ENCODE measurements at places on chromosomes 2 and 18.

DNA sequence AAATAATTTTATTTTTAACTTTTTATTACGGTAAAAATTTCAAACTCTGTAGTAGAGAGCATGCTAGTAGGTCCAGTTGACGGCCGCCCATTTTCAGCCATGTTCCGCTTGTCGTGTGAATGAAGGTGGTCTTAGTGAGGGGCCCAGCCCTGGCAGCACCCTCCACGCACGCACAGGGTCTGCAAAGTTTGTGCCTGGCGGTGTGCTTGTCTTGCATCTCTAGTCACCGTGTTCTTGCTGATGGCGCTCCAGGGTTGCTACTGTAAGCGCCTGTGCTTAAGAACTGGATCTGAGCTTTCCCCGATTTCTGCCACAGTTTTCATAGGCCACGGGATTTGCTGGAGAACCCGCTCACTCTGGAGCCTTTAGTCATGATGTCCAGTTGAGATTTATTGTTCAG is 28.9 kb downstream of the LDLRAD4 start:
- DNase-seq = peak; percentile 25

DNA sequence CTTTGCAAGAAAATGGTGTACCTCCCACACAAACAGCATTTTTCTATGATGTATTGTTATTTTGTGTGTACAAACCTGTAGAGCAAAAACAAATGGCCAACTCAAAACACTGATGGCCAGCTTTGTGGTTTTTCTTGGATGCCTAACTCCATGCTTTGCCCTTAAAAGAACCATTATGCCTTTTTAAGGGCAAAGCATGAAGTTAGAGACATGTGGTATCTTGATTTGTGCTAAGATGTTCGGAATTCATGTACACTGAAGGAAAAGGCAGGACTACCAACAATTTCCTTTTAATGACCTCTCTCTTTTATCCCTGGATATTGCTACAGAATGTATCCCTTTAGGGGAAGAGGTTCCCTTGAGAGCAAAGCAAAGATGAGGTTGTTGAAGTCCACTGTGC is 273.6 kb downstream of the SCG2 start:
- no peak for DNase-seq

- DNase-seq = peak; percentile 76
These were observed 12.4 kb downstream of the IL1F10 start for GRCh38 chr2:113080134-113080533.

DNA sequence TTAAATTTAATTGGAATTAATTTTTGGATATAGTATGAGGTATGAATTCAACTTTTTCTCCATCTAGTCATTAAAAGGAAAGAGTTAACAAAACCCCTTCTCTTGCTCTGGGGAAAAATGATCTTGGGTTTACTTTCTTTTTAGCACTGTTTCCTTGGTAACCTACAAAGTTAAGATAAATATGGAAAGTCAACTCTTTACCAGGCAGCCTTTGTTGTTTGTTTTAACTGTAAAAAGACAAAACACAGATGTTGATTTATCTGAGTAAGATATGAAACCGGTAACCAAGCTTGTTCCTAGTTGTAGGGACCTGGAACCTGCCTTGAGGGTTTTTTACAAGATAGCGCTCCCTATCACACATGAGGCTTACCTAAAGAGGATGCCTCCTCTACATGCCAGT is 10.1 kb upstream of the SANBR start:
- no peak for DNase-seq

DNA sequence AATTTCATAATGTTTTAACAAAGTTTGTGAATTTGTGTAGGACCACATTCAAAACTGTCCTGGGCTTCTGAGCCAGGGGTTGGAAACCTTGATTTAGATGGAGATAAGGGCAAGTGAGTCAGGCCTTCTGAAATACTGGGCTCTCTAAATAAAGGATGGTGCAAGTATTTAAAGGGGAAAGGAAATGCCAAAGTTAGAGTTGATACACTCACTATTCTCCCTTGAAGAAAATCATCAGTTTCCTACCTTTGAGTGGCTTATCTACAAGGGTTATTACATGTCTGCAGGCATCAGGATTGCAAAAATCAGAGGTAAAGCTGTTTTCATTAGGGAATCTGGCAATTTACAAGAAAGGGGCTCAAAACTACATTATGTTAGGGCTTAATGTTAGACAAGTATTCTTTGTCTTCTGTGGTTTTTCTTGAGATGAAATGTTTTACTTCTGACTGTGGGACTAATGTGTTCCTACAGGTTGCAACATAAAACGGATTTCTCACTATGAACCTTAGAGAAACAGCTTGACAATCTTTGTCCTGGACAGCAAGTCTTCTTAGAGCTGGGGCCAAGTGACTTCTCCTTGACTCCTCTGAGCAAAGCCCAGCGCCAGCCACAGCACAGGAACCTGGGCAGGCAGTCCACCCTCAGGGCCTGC is 31.1 kb downstream of the RNU4ATAC start:
- peak; percentile 68 for DNase-seq

- DNase-seq = no peak
These were observed 390.2 kb downstream of the PTPRM start for GRCh38 chr18:7957297-7957696.

DNA sequence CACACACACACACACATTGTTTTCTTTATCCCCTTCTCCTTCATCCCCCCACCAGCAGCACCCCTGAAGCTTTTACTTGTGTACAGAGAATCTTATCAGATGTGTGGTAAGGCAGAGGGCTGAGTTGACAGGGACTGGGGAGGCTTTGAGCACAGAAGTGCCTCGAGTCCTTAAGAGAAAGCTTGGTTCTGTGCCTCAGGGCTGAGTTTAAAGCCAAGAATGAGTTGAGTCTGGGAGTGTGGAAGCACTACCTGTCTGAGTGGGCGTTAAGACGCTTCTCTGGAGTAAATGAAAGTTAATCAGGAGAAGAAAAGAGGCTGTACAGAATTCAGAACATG is 2.7 kb downstream of the ID2 start:
- peak; percentile 82 for DNase-seq

- no peak for DNase-seq
These were observed 17.3 kb upstream of the EPC2 start for GRCh38 chr2:148627224-148627623.

- DNase-seq = peak; percentile 93
These were observed 145.7 kb upstream of the KLF7 start for GRCh38 chr2:207311316-207312005.

DNA sequence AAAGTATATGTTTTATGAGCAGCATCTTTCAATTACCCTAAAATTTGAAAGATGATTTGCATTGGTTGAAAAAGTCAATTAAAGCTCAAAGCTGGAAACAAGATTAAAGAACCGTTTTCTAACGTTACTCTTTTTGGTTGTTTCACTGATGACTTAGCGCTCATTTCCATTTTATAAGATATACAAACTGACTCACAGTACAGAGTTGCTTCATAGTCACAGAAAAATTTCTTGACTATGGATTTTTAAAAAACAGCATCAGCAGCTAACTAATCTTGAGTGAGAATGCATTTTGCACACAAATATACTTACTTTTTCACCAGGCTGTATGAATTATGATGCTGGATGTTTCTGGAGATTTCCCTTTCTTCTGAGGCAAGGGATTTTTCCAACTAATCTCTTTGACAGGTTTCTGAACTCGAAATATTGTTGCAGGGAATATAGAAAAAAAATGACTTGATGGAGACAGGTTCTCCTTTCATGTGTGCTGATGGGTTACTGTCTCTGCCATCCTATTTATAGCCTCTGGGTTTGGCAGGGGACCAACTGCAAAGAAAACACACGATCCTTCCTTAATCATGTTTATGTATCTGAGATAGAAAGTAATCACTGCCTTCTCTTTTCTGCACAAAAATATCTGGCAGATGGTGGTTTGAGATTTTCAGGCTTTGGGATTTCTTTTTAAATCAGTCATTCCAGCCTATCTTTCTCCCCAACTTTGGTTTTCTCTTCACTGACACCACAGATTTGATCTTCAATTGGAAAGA is 129.4 kb upstream of the DAPL1 start:
- DNase-seq = no peak

GRCh38 chr2:236309669-236310029 is 45.4 kb upstream of the ASB18 start:
- DNase-seq = peak; percentile 72

DNA sequence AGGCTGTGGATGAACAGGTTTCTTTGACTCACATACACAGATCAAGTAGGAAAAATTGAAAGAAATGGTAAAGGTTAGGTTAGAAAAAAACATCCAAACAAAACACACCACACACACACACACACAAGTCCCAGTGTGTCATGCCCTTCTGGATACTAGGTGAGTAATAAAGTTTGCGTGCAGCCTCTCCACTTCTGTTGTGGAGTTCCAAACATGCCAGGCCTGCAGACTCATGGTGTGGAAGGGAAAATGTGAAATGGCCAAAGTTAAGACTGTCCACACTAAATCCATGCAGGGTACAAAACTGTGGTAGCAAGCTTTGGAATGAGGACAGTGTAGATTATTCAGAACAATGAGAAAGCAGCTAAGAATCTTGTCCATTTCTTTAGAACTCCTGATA is 114.6 kb downstream of the IKZF2 start:
- no peak for DNase-seq

DNA sequence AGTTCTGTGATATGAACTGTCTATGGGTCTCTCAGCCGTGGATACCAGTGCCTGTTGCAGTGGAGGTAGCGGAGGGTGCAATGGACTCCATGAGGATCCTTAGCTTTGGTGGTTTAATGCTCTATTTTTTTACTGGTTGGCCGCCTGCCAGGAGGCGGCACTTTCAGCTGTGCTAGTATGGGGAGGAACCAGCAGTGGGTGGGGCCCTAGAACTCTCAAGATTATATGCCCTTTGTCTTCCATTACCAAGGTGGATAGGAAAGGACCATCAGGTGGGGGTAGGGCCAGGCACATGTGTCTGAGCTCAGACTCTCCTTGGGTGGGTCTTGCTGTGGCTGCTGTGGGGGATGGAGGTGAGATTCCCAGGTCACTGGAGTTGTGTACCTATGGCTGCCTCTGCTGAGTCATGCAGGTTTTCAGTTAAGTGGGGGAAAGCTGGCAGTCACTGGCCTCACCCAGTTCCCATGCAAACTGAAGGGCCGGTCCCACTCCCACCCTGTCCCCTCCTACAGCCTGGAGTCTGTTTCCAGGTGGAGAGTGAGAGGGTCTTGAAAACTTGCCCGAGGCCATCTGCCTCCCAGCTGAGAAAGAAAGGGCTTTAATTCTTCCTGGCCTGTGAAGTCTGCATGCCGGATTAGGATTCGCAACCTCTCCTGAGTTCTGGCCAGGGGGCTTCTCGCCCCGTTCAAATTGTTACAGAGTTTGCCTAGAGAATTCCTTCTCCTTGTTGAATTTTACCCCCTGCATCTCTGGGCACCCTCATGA is 14.5 kb downstream of the KCNS3 start:
- no peak for DNase-seq

DNA sequence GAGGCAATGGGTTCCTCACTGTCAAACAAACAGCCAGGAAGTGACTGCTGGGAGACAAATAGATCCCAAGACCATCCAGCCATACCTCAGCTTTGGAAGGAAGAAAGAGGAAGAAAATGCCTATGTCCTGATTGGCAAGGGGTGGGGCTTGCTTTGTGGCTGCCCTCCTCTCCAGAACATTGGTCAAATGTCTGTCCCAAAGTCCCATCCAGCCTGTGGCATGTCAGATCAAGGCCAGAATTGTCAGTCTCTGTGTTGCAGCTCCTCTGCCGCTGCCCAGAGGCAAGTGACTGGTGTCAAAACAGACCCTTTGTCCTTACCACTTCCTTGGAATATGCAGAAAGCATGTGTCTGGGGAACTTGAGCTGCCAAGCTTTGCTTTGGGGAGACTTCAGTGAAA is 63.0 kb upstream of the SMAD2 start:
- DNase-seq = peak; percentile 74

GRCh38 chr2:11145350-11145749 is 9.9 kb upstream of the SLC66A3 start:
- no peak for DNase-seq

GRCh38 chr2:204575463-204575862 is 30.2 kb downstream of the PARD3B start:
- no peak for DNase-seq

DNA sequence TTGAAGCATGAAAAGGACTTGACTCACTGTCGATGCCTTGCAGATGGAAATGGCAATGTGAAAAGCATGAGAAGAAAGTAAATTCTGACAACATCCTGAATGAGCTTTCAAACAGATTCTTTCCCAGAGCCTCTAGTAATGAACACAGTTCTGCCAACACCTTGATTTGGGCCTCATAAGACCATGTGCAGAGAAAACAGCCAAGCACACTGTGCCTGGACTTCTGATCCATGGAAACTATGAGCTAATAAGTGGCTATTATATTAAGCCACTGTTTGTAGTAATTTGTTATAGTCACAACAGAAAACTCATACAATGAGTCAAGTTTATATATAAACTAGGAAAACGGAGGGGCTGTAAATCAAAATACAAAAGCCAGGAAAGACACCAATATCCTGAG is 477.3 kb downstream of the MBD2 start:
- no peak for DNase-seq

- DNase-seq = no peak
These were observed 475.8 kb downstream of the TXNL1 start for GRCh38 chr18:56162311-56163265.

DNA sequence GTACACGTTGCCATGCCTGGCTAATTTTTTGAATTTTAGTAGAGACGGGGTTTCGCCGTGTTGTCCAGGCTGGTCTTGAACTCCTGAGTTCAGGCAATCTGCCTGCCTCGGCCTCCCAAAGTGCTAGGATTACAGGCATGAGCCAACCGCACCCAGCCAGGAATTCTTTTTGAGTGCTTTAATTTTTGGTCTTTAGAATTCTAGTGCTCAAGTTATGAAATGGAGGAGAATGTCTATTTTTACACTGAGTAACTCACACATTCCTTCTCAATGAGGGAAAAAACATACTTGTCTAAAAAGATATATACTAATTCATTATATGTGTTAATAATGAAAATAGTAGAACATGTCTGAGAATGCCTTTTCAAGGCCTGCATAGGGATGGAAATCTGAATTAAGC is 8.5 kb downstream of the ZNF396 start:
- DNase-seq = no peak

DNA sequence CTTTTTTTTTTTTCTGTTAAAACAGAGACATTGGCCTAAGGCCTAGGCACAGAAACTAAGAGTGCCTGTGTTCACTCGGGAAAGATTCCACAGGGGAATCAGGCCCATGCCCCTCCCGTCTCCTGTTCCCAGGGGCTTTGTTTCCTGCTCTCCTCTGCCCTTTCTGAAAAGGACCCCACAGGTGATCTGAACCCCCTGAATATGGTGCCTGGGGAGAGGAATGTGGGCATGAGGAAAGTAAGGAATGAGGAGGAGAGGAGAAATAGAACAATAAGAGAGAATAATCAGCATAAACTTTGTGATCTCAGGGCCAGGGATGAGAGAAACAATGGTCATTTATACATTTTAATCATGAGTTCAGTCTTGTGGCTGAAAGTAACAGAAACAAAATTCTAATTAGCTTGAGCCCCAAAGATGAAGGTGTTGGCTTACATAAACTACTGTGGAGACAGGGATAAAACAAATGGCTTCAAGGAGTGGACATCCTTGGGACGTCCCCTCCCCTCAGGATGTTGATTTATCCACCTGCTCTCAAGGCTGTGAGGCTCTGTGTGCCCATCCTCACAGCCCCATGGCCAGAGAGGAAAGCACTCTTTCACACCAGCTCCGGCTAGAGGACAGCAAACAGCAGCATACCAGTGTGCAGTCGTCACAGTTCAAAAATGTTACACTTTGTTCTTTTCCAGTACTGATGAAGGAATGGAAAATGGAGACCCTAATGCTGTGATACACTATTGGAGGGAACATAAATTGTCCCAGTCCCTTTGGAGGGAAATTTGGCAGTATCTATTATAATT is 46.4 kb upstream of the MRPL33 start:
- no peak for DNase-seq

Measured in islet precursor cell (in vitro differentiated cells).